Peyer's patch (tissue), 4 donors: ENCODE measurements at places on chromosomes 1 and 21. TPM values are rescaled to one million over a fixed set of nuclear protein-coding genes. Genes with fewer than 3 reads are reported as not detected.

DNA sequence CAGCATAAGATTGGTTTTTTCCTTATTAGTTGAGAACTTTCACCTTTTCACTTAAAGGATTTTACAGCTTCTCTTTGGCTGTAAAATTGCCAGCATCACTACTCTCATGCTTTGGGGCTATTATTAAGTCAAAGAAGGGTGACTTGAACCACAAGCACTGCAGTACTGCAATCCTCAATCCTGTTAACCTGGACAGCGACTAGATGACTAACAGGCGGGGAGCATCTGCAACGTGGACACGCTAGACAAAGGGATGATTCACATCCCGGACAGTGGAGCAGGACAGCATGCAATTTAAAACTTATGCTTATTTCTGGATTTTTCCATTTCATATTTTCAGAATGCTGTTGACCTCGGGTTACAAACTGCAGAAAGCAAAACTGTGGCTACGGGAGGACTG lies 8.1 kb downstream of the ARV1 start:
- H3K36me3 ChIP-seq = no peaks in the 10 kb centered on the region
- peaks cover 17% of the 10 kb centered on the region for H3K4me1 ChIP-seq
- no peak for DNase-seq
- no peak overlapping the region for H3K27ac ChIP-seq
- no peak overlapping the region for H3K4me3 ChIP-seq

Gene GABPB2
- total RNA-seq = 17.3 TPM

Gene CTH
- 2.9 TPM for total RNA-seq

DNA sequence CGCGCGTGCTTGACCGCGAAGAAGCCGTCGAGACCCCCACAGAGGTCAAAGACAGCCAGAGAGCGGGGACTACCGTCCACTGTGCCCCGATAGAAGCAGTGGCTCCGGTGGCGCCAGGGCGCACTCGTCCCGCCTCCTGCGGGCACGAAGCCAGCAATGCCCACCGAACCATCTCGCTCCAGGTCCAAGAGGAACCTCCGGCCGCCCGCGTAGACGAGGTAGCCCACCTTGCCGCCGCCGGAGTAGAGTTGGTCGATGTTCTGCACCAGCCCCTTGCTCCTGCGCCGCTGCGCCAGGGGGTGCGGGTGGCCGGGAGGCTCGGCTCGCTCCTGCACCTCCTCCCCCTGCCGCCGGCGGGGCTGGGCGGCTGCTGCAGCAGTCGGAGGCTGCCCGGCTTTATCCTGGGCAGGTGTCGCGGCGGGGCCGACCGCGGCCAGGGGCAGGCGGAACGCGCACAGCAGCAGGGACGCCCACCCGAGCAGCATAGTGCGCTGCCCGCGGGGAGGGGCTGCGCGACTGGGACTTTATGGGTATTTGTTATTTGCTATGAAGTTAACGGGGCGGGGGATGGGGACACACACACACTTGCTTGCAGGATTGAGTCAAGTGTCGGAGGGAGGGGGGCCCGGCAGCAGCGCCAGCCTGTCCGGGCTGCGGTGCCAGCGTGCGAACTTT lies 844 bp downstream of the ADAMTS5 start:
- no peaks in the 10 kb centered on the region for H3K27me3 ChIP-seq
- peak overlapping the region; percentile 80 for H3K27ac ChIP-seq
- H3K36me3 ChIP-seq = no peaks in the 10 kb centered on the region
- H3K4me3 ChIP-seq = peak overlapping the region; percentile 37

- no peaks in the 10 kb centered on the region for H3K27me3 ChIP-seq
- peak within 1 kb of the TSS; percentile 99 for H3K27ac ChIP-seq
- peak within 1 kb of the TSS; percentile 58 for H3K4me3 ChIP-seq
- no peaks in the 10 kb centered on the region for H3K36me3 ChIP-seq
Measured at GRCh38 chr1:227318016-227318852, at the start of gene CDC42BPA. Gene CDC42BPA, minus strand, starts transcription at chr1:227318492. Its CDS starts 1,310 bp downstream, at chr1:227317182.

DNA sequence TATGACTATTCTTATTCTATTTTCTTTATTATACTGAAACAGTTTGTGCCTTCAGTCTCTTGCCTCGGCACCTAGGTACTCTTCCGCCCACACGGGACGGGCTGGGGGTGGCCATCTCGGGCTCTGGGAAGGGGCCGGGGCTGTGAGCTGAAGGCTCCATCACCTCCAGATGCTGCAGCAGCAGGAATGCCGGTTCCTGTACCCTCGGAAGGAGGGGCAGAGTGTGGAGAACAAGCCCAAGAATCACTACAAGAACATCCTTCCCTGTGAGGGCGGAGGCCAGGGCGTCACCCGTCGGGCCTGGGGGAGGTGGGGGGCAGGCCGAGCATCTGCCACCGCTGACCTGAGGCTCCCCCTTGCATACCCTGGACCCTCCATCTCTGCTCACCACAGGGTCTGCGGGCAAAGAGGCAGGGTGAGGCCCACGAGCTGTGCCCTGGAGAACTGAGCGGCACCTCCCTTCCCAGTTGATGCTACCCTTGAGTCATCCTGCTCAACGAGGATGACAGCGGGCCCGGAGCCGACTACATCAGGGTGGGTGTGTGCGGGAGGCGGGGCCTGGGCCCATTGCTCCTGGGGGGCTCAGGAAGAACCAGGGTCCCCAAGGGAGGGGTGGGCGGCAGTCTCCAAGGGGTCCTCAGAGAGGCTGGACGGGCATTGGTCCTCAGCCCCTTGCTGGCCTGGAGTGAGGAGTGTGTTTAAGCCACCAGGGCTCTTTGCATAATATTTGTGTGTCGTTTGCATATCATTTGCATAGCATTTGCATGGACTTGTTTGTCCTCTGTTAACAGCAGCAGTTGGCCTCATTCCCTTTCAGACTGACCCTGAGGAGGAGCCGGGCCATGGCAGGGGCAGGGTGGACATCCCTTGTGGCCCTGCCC lies 7.5 kb downstream of the RNF223 start:
- no peak overlapping the region for H3K4me3 ChIP-seq
- H3K27me3 ChIP-seq = peaks cover 13% of the 10 kb centered on the region
- H3K36me3 ChIP-seq = no peaks in the 10 kb centered on the region
- DNase-seq = no peak
- no peak overlapping the region for H3K27ac ChIP-seq
- peaks cover 3% of the 10 kb centered on the region for H3K4me1 ChIP-seq

GRCh38 chr1:115118611-115119010 lies 29.3 kb upstream of the TSPAN2 start:
- no peak overlapping the region for H3K27ac ChIP-seq
- H3K4me1 ChIP-seq = no peaks in the 10 kb centered on the region
- no peak for DNase-seq
- no peaks in the 10 kb centered on the region for H3K36me3 ChIP-seq
- no peak overlapping the region for H3K4me3 ChIP-seq

GRCh38 chr1:87684194-87684593 lies 355.5 kb downstream of the LMO4 start:
- H3K27me3 ChIP-seq = no peaks in the 10 kb centered on the region
- H3K4me1 ChIP-seq = no peaks in the 10 kb centered on the region
- H3K27ac ChIP-seq = peak overlapping the region; percentile 2
- peak; percentile 57 for DNase-seq

- peaks cover 10% of the 10 kb centered on the region for H3K4me1 ChIP-seq
- DNase-seq = peak; percentile 56
- H3K27ac ChIP-seq = peak overlapping the region; percentile 61
- H3K27me3 ChIP-seq = no peaks in the 10 kb centered on the region
Measured at GRCh38 chr1:160548960-160549664, 26.1 kb upstream of the SLAMF6 start.

Gene CHODL
- total RNA-seq = not detected

Gene KCTD3
- 108 TPM for total RNA-seq

DNA sequence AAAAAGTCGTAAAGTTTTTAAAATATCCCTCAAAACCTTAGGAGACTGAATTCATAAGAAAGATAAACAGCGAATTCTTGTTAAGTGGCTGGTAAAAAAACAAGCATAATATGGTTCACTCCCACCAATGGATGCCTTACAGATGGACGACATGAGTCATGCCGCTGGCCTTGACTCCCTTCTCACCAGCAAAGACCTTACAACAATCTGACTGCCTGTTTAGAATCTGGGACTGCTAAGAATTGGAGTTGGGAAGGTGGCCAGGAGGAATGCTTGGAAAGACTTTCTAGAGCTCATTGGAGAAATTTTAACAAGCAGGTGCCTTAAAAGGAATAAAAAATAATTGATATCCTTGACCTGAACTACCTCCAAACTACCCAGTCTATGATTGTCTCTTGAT lies 206.9 kb upstream of the FMN2 start:
- no peaks in the 10 kb centered on the region for H3K27me3 ChIP-seq
- H3K27ac ChIP-seq = no peak overlapping the region
- no peak overlapping the region for H3K4me3 ChIP-seq
- DNase-seq = no peak
- H3K36me3 ChIP-seq = no peaks in the 10 kb centered on the region

Gene PI4KB
- 147 TPM for total RNA-seq

GRCh38 chr1:116493484-116494352 lies 77.1 kb downstream of the CD58 start:
- H3K4me3 ChIP-seq = peak overlapping the region; percentile 15
- H3K36me3 ChIP-seq = no peaks in the 10 kb centered on the region
- no peaks in the 10 kb centered on the region for H3K27me3 ChIP-seq
- H3K27ac ChIP-seq = no peak overlapping the region
- no peak for DNase-seq

GRCh38 chr1:62428351-62428750 lies 8.5 kb upstream of the USP1 start:
- no peaks in the 10 kb centered on the region for H3K27me3 ChIP-seq
- H3K4me1 ChIP-seq = no peaks in the 10 kb centered on the region
- no peak for DNase-seq
- no peaks in the 10 kb centered on the region for H3K36me3 ChIP-seq
- H3K27ac ChIP-seq = no peak overlapping the region
- no peak overlapping the region for H3K4me3 ChIP-seq

GRCh38 chr1:15952317-15953258 lies 23.3 kb downstream of the ZBTB17 start:
- H3K27ac ChIP-seq = no peak overlapping the region
- DNase-seq = no peak
- H3K4me3 ChIP-seq = no peak overlapping the region
- no peaks in the 10 kb centered on the region for H3K36me3 ChIP-seq
- peaks cover 57% of the 10 kb centered on the region for H3K4me1 ChIP-seq
- no peaks in the 10 kb centered on the region for H3K27me3 ChIP-seq

Gene GPR89B
- 30.3 TPM for total RNA-seq

GRCh38 chr21:42918291-42918690 lies 7.1 kb downstream of the ERVH48-1 start:
- DNase-seq = no peak
- no peaks in the 10 kb centered on the region for H3K4me1 ChIP-seq
- H3K4me3 ChIP-seq = no peak overlapping the region
- H3K27me3 ChIP-seq = no peaks in the 10 kb centered on the region
- H3K27ac ChIP-seq = no peak overlapping the region
- H3K36me3 ChIP-seq = no peaks in the 10 kb centered on the region

DNA sequence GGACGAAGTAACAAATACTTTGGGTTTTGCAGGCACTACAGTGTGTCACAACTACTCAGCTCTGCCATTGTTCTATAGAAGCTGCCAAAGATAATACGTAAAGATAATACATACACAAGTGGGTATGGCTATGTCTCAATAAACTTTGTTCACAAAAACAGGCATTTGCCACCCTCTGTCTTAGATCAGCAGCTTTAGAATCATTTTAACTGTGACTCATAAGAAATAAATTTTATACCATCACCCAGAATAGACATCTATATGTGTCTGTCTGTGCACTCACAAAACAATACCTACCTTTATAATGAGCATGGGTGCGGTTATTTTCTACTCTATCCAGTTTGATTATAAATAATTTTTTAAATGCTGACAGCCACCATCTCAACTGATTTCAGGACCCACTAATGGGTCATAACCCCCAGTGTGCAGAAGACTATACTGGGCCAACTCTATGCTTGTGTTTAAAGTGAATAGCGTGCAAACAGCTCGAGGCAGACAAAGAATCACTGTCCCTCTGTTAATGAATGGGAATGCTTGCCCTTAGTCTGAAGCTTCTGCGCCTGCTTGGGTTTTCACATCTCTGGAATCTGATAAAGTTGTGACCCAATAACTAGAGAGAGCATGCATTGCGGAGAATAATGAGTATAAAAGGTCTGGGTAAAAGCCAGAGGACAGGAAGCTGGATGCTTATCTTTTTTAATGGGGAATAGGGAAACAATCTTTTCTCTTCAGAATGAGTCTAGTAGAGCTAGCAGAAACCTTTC lies 216.2 kb downstream of the PLPP3 start:
- DNase-seq = no peak
- H3K27ac ChIP-seq = no peak overlapping the region
- no peaks in the 10 kb centered on the region for H3K27me3 ChIP-seq
- H3K4me1 ChIP-seq = no peaks in the 10 kb centered on the region
- no peaks in the 10 kb centered on the region for H3K36me3 ChIP-seq

Gene PHLDA3
- total RNA-seq = 4.4 TPM

- H3K4me3 ChIP-seq = no peak overlapping the region
- no peak for DNase-seq
- no peaks in the 10 kb centered on the region for H3K27me3 ChIP-seq
- no peaks in the 10 kb centered on the region for H3K36me3 ChIP-seq
Measured at GRCh38 chr1:18536356-18536755, 55.6 kb downstream of the KLHDC7A start.

Gene SELE
- total RNA-seq = not detected

Gene RGS21
- total RNA-seq = not detected

GRCh38 chr1:119747451-119747850 lies 21.3 kb downstream of the HMGCS2 start:
- no peak overlapping the region for H3K4me3 ChIP-seq
- H3K27ac ChIP-seq = peak overlapping the region; percentile 25
- H3K27me3 ChIP-seq = no peaks in the 10 kb centered on the region
- H3K4me1 ChIP-seq = no peaks in the 10 kb centered on the region
- no peak for DNase-seq
- no peaks in the 10 kb centered on the region for H3K36me3 ChIP-seq
